ENCODE measurements at places on chromosomes 2 and 18.

DNA sequence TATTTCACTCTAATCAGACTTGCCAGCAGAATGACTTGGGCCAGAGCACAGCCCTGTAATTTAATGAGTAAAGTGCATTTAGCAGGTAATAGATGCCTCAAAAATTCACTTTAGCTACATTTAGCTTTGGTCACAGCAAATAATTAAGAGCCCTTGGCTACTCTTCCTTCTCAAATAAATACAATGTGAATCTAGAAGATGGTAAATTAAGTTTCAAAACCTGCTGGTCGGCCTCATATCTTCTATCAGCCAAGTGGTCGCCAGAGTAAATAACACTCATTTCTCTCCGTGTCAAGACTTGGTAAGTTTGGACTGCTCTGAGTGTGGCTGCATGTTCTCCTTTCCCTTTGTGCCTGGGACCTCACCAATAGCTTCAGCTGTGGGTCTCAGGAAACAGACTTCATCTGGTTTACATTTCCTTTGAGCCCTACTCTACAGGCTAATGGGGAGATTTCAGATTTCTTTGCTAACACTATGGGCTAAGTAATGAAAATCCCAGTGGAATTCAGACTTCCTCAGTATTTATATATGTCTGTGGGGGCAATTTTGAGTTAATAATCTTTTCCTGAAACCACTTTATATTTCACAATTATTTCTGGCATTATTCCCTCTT lies 375.8 kb downstream of the RBM43 start:
- DNase-seq = no peak

GRCh38 chr2:202426751-202427150 lies 50.6 kb downstream of the BMPR2 start:
- DNase-seq = no peak

GRCh38 chr2:25234738-25235137 lies 66.4 kb upstream of the POMC start:
- no peak for DNase-seq

- DNase-seq = no peak
Measured at GRCh38 chr18:41618147-41618546, 336.9 kb upstream of the PIK3C3 start.

GRCh38 chr2:54845514-54845913 lies 122.1 kb downstream of the EML6 start:
- no peak for DNase-seq

GRCh38 chr2:157447031-157447430 lies 3.1 kb upstream of the CYTIP start:
- no peak for DNase-seq

GRCh38 chr2:175363699-175364098 lies 182.2 kb upstream of the ATP5MC3 start:
- DNase-seq = no peak

GRCh38 chr2:232835687-232836208 lies 34.3 kb upstream of the SNORC start:
- DNase-seq = no peak

GRCh38 chr2:201072201-201072530 lies 365 bp downstream of the NDUFB3 start:
- DNase-seq = no peak

DNA sequence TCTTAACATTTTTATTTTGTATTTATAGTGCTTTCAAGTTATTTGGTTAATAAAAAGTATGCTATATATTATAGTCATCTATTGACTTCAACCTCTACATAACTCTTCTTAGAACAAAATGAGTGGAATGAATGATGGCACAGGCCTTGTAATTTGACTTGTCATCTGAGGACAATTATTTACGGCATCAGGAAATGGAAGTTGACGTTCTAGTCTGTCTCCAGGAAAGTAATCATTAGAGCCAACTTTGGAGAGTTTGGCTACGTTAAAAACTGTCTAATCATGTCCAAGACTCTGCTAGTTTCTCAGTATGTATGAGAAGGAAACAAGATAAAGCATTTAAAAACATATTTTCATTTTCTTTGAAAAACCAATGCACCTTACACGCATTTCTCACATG lies 353.6 kb downstream of the ARHGAP15 start:
- no peak for DNase-seq

GRCh38 chr2:123364243-123364896 lies 660.7 kb upstream of the CNTNAP5 start:
- no peak for DNase-seq

- peak; percentile 43 for DNase-seq
Measured at GRCh38 chr2:212539072-212539880, 674 bp upstream of the ERBB4 start.

- DNase-seq = no peak
Measured at GRCh38 chr2:142675398-142675797, 202.1 kb upstream of the KYNU start.

- no peak for DNase-seq
Measured at GRCh38 chr2:68837164-68837860, 33.9 kb downstream of the BMP10 start.

GRCh38 chr18:31657823-31658669 lies 26.3 kb downstream of the B4GALT6 start:
- DNase-seq = no peak

- no peak for DNase-seq
Measured at GRCh38 chr18:38972571-38972970, 1407.0 kb upstream of the CELF4 start.

DNA sequence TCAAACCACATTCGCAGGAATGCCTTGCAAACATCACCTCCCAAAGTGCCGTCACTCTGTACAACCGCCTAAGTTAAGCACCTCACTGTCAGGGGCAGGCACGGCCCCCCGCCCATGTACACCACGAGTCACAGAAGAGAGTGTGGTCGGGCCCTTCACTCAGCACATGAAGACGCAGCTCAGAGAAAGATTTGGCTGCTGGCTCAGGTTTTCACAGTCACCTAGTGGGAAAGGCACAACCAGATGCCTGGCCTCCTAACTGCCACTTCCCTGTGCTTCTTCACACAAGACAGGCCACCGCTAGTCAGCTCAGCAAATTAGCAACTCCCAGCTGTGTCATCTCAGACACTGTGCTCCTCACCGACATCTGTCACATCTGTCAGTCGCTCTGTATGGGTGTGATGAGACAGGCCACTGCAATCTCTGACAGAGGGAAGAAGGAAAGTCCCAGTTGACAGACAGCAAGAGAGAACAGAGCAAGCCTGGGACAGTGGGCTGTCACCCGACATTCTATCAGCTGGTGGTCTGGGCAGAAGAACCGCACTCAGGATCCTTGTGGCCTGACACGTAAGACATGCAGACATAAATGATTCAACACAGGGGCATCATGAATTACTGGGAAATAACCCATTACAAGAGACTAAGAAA lies 60.8 kb downstream of the CRACDL start:
- no peak for DNase-seq

DNA sequence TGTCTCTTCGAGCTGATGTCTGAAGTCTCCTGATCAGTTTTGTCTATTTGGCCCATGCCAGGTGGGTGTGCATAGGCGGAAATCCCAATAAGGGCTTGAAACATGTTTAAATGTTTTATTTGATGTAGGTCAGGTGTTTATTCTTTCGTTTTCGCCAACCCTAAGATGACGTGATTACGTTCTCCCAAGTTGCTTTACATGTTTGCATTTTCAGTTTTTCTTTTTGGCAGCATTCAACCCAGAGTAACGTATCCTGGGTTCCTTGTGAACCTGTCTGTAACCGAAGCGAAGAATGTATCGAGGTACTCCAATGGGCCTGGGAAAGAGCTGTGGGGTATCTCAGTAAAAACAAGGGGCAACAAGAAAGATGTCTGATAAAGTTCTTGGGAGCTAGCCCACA lies 3.1 kb downstream of the ALPK2 start:
- no peak for DNase-seq

GRCh38 chr2:1651121-1652033 lies 92.9 kb downstream of the PXDN start:
- no peak for DNase-seq

GRCh38 chr2:39411181-39411944 lies 25.7 kb downstream of the MAP4K3 start:
- no peak for DNase-seq

DNA sequence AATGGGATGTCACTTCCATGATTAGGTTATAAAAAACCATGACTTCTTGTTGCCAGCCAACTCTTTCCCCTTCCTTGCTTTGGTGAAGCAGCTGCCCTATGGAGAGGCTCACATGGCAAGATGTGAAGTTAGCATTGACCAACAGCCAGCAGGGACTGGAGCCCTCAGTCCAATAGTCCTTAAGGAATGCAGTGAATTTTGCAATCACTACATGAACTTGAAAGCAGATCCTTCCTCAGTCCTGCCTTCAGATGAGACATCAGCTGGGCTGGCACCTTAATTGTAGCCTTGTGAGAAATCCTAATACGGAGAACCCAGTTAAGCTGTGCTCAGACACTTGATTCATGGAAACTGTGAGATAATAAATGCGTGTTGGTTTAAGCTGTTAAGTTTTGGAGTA lies 61.8 kb downstream of the ATP8B1 start:
- DNase-seq = no peak

GRCh38 chr2:68222287-68222686 lies 30.0 kb downstream of the PPP3R1 start:
- DNase-seq = no peak

DNA sequence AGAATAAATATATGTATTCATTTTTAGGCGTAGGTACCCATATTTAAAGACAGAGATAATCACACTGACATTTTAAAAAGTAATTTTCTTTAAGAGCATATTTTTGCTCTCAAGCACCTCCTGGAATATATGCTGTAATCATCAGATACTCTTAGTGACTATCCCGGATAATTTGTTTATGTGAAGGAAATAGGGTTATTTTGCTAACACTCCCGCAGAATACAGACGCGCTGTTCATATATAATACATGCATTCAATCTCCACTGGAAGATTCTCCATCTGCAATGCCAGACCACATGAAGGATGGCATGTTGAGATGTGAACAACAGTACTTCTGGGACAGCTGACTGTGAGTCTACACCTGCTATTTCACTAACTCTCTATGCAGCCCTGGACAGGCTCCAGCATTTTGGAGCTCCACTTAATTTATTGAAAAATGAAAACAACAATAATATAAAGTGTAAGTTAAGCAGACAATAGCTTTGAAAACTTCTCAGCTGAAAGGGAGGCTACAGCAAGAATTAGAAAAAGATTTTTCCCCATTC lies 430.6 kb downstream of the TMX3 start:
- no peak for DNase-seq

- DNase-seq = no peak
Measured at GRCh38 chr2:241738040-241738686, 3.7 kb downstream of the D2HGDH start.

DNA sequence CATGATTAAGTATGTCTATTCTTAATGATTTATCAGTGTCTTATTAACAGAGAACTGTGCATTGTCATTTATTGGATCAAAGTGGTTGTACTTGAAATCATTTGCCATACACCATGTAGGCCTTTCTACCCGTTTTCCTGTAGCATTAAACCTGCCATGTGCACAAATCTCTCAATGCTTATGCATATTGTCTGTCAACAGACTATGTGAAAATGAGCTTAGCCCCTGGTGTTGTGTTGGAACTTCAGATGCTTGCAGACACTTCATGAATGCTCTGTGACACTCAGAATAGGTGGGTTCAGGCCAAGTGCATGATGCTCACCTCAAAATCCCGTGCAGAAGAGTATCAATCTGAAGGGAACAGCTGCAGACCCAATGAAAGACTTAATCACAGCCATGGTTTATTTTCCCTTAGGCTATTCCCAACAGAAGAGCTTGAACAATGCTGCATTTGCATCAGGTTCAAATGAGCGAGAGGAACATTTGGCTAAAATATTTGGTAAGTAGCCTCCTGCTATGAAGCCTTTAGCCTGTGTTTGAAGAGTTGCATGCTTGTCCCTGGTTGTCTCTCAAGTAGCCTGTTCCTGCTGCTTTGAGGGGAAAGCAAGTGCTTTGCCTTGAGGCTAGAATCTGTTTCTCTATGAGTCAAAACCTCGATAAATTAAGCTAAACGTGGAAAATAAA lies 6.1 kb downstream of the C2orf92 start:
- no peak for DNase-seq

- DNase-seq = no peak
Measured at GRCh38 chr2:231634412-231634811, 41.7 kb downstream of the TEX44 start.

GRCh38 chr2:31286961-31287550 lies 53.1 kb downstream of the EHD3 start:
- DNase-seq = peak; percentile 56

All from SW480 (cell line).